ENCODE measurements at places on chromosomes 4 and X. TPM values are rescaled to one million over a fixed set of nuclear protein-coding genes. Genes with fewer than 3 reads are reported as not detected.

CXCL3 gene
- 0.14 TPM for total RNA-seq

CXCL11 gene
- total RNA-seq, result not detected

ACE2 gene
- not detected for total RNA-seq

TACR3 gene
- total RNA-seq, result not detected

SRPK3 gene
- not detected for total RNA-seq

CCNG2 gene
- 34.3 TPM for total RNA-seq

NOX1 gene
- total RNA-seq, result not detected

RLIM gene
- 37.6 TPM for total RNA-seq

PRKG2 gene
- total RNA-seq, result 0.43 TPM

PARM1 gene
- not detected for total RNA-seq

GAGE12J gene
- total RNA-seq, result not detected

AMMECR1 gene
- total RNA-seq, result 12.3 TPM

PAPSS1 gene
- total RNA-seq, result 36.9 TPM

GRCh38 chr4:68272860-68273259 is 27.4 kb upstream of the TMPRSS11B start:
- DNase-seq, result no peak

DNA sequence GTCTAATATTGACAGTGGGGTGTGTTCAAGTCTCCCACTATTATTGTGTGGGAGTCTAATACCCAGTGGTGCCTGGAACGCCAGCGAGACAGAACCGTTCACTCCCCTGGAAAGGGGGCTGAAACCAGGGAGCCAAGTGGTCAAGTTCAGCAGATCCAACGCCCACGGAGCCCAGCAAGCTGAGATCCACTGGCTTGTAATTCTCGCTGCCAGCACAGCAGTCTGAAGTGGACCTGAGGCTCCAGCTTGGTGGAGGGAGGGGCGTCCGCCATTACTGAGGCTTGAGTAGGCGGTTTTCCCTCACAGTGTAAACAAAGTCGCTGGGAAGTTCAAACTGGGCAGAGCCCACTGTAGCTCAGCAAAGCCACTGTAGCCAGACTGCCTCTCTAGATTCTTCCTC is 407.3 kb downstream of the DMD start:
- no peak for DNase-seq

GRCh38 chr4:128776794-128777216 is 32.7 kb upstream of the JADE1 start:
- DNase-seq, result no peak

DNA sequence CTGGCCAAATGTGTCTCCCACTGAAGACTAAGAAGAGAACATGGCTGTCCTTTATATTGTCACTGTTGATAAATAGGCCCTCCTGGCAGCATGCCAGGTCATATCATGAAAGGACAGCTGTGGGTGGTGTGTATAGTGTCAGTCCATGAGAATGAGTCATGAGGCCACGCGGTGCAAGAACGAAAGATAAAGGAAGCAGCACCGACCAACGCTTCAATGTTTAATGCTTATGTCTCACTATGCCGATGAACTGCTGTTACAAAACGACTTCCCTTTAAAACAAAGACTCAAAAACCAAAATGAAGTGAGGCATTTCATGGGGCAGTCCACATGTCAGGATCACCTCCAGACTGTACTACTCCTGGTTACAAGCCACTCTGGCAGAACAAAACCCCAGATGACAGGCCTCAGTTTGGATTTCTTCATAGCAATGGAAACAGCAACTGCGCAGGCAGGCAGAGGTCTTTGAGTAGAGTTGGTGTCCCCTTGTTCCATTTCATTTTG is 5.2 kb upstream of the TCEANC start:
- peak; percentile 15 for DNase-seq

GRCh38 chr4:24736066-24736465 is 59.3 kb upstream of the SOD3 start:
- no peak for DNase-seq

DNA sequence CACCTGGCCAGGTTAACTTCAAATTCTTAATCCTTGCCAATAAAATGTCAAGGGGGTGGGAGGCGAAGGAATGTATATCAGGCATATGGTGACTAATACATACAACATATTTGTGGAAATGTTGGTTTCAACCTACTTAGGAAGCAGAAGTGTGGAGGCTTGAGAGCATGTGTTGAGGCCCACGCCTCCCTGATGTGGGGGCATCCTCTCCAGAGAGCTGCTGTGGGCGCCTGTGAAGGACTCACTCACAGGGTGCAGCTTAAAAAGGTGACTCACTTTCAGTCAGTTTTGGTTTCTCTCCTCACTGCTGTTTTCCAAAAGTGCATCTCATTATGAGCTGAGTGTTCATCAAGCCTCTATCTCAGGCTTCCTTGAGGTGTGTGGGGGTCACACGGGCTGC is 27.5 kb downstream of the LNX1 start:
- DNase-seq, result no peak

GRCh38 chrX:50448565-50448964 is 22.1 kb downstream of the DGKK start:
- no peak for DNase-seq

GRCh38 chr4:74092957-74093356 is 6.0 kb downstream of the CXCL2 start:
- no peak for DNase-seq

DNA sequence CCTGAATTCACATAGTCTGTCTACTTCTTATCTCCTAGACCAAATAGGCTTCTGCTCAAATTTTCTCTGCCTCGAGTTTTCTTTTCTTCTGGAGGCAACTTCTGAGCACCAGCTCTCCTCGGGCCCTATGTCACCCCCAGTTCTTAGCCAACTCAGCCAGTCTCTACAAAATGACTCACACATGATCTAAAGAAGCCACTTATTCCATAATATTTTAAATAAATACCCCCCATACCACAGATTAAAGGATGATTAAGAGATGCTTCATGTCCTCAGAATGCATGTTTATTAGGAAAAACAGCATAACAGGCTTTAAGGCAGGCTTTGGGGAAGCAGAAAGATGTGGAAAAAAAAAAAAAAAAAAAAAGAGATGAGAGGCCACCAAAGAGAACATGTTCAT is 36.6 kb upstream of the DDX53 start:
- no peak for DNase-seq

DNA sequence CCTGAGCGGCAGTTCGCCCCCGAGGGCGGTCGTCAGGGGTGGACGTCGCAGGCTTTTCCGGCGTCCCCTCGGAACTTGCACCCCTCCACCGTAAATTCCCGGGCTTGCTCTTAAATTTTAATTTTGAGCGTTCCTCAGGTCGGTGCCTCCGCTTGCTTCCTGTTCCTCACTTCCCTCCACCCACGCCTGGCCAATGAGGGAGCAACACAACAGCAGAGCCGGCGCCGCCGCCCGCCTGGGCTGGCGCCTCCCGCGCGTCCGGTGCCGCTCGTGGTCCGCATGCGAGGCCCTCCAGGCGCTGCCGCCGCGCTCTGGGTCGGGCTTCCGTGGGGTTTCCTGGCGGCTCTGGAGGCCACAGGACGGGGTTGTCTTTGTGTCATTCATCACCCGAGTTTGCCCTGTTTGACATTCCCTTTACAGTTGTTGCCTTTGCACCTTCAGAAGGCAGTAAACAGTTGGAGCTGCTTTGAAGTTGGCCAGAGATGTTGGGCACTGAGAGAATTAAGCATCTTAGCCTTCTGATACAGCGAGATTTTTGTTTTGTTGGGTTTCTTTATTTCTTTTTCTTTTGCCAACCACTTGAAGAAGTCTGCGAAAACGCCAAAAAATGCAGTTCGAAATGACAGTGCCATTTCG is 692 bp downstream of the SPCS3 start:
- DNase-seq, result peak; percentile 88

DNA sequence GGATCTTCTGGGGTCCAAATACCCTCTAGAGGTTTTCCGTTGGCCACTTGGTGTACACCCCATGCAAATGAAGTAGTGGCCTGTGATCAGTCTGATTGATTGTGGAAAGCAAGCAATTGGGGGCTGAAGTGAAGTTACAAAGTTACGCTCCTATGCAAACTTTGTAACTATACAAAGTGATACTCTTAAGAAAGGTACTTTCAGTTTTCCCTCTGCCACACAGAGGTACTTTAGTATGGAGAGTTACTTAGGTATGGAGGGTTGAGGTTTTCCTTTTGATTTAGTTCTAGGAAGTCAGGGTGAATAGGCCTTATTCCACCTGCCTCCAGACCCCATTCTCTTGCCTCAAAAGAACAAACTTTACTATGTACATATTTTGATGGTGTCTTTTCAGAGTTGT is 28.7 kb downstream of the STAG2 start:
- no peak for DNase-seq

GRCh38 chr4:188624370-188624769 is 485.1 kb downstream of the TRIML1 start:
- no peak for DNase-seq

- no peak for DNase-seq
Observed at GRCh38 chr4:99859618-99860017, 34.6 kb downstream of the LAMTOR3 start.

DNA sequence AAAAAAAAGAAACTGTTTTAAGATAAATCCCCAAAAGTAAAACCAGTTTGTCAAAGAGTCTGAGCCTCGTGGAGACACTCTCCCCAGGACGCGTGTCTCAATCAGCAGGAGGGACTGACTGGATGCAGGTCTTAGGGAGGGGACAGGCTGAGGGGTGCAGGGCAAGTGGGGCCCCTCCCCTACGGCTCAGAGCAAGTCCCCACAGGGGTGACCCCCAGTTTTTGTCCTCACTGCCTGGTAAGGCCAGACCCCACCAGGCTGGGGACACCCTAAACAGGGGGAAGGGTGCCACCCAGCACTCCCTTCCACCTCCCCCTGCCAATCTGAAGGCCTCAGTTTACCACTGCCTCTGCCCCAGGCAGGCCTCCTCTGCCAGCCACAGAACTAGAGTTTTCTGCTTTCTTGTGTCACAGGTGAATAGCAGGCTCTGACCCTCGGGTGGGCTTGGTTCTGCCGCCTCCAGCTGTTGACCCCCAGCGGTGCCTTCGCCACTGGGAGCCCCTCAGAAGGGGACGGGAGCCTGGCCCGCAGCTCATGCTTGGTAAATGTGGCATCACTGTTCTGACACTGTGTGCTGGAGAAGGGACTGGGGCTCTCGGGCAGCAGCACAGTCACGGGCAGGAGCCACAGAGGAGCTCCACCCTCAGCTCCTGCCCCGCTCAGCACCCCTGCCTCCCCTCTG is 69.8 kb upstream of the MXD4 start:
- DNase-seq, result no peak

GRCh38 chrX:45851434-45851991 is 650.8 kb upstream of the DIPK2B start:
- peak; percentile 50 for DNase-seq

- DNase-seq, result no peak
Observed at GRCh38 chr4:7001271-7001670, 41.9 kb upstream of the TADA2B start.

DNA sequence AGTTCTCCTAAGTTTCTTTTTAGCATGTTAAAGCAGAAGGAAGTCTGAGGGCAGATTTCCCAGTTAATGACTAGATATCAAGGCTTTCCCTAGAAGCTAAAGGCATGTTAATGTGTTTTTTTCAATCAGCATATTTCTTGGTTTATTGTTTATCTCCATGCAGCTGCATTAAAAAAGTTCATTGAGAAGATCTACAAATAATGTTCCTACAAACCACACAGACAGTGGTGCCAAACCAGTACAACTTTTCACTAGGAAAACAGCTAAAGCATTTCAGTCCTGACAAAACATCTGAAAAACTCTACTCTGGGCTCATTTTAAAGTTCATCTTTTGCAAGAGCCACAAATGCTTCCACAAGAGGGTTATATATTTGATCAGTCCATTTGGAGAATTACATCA is 320.0 kb downstream of the ADGRL3 start:
- DNase-seq, result no peak

GRCh38 chr4:145779319-145779801 is 99.4 kb downstream of the C4orf51 start:
- no peak for DNase-seq

DNA sequence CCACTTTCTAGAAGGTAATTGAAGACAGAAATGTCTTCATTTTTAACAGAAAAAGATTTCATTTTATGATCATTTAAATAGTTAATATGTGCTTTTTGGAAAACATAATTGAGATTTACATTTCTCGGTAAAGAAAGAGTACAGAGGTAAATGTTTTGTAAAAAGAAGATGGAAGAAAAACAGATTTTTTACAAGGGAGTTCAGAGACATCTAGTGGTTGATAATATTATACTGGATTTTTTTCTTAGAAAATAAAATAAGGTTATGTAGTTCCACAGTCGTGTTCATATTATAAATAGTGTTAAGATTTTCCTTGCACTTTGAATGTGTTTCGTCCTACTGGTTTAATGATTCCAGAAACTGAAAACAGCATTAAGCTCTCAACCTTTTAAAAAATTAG is 60.6 kb downstream of the SMARCA1 start:
- no peak for DNase-seq

- DNase-seq, result no peak
Observed at GRCh38 chr4:138236037-138236436, 6.1 kb downstream of the SLC7A11 start.

GRCh38 chrX:14926471-14926870 is 53.2 kb downstream of the MOSPD2 start:
- no peak for DNase-seq

- DNase-seq, result no peak
Observed at GRCh38 chrX:50691820-50692219, 122.2 kb downstream of the SHROOM4 start.

- no peak for DNase-seq
Observed at GRCh38 chr4:13160920-13161319, 323.2 kb downstream of the RAB28 start.

- DNase-seq, result no peak
Observed at GRCh38 chr4:63459329-63459728, 949.9 kb downstream of the TECRL start.

DNA sequence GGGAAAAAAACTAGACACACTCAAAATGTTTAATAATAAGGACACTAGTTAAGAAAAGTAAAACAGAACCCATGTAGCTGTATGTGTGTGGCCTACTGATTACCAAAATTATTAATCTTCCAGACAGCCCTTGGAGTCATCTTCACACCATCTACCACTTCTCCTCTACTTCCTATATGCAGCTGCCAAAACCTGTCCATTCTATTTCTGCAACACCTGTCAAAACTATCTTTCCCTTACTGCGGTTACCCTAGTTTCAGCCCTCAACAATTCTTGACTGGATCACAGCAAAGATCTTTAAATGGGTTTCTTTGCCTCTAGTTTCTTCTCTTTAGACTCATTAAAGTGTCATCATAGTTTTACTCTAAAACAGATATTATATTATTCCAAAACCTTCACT is 72.6 kb downstream of the GPR82 start:
- DNase-seq, result no peak

DNA sequence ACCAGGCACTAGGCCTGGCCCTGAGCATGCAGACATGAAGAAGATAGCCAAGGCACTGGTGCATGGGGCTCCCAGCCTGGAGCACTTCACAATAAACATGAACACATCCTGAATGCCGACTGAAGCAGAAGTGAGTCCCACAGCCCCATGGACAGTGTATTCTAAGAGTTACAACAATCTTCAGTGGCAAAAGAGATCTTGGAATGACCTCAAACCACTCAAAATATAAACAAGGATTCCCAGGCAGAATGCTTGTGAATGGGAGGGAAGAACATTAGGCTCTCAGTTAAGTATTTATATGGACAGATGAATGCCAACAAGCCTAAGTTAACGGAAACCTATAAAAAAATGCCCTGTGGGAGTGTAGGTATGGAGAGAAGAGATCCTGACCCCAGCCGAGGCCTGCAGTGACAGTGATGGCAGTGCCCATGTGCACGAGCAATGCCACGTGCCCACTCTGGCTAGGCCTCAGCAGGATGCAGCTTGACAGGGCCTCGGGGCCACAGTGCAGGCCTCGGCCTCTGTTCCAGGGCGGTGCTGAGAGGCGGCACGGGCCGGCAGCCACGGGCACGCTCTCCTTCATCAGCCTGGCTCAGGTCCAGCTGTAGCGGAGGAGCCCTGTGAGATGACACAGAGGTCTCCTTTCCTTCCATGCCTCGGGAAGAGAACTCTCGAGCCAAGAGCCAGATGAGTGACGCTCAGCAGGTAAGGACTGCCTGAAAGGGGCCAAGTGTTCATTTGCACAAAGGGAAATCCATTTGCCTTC is 49.2 kb downstream of the IRF2 start:
- DNase-seq, result no peak
